SW480 (cell line): ENCODE measurements at places on chromosomes 16 and 17.

DNA sequence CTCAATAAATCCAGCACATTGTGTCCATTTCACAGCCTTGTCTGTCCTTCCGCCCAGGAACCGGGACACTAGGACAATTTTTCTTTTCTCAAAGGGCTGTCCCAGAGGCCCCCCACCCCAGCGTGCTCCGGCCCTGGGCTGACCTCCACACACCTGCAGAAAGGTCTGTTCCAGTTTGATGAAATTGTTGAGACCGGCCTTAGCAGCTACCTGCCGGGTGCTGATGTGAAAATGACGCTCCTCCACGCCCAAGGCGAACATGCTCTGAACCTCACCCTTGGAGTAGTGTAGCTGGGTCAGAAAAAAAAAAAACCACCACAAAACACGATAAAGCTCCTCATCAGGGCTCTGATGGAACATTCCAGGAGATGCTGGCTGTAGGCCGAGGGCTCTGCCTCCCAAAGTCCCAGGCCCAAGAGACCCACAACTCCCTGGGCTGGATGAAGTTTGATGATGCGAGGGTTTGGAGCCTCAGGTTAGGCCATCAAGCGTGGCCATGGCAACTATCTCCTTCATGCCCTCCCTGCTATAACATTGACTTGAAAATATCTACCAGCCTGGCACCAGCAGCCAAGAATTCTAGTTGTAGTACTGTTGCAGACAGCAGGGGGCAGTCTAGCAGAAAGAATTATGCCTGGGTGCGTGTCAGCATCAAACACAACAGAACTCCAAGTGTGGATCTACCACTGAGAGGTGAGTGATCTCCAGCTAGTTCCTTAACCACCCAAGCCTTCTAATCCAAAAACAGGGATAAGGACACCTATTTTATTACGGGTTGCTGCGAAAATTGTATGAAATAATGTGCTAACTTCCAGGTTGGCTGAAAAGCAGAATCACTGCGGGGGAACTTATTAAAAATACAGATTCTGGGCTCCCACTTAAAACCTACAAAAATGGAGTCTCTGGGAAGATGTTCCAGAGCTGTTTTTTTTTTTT is 62.1 kb downstream of the RMI2 start:
- DNase-seq: peak; percentile 49

- DNase-seq: no peak
Measured at GRCh38 chr17:1697681-1698080, 12.5 kb downstream of the TLCD2 start.

- no peak for DNase-seq
Measured at GRCh38 chr16:50671644-50672260, 9.4 kb downstream of the SNX20 start.

DNA sequence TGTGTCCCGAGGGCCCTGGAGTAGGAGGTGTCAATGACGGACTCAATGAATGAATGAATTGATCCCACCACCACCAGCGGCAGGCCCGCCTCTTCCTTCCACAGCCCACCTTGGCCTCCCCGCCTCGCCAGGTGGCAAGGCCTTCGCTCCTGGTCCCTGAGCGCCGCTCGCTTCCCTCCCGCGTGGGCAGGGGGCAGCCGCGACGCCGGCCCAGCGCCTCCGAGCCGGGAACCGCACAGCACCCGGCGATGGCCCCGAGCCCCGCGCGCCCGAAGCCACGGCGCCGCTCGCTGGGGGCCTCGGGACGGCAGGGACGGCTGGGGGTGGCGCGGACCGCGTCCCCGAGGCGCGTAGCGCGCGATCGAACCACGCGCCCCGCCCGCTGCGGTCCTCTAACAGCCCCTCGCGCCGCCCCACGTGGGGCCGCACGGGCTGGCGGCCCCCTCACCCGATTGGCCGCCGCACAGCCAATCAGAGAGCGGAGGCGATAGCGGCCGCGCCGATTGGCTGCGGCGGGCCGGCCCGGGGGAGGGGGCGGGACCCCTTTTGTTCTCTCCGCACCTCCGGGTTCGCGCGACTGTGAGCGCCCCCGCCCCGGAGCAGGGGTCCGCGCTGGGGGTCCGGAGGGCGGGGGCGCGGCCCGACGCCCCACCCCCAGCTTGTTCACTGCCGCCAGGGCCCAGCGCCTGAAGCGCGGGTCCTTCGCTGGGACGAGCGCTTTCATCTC is 31.4 kb downstream of the ACTG1 start:
- DNase-seq: no peak

DNA sequence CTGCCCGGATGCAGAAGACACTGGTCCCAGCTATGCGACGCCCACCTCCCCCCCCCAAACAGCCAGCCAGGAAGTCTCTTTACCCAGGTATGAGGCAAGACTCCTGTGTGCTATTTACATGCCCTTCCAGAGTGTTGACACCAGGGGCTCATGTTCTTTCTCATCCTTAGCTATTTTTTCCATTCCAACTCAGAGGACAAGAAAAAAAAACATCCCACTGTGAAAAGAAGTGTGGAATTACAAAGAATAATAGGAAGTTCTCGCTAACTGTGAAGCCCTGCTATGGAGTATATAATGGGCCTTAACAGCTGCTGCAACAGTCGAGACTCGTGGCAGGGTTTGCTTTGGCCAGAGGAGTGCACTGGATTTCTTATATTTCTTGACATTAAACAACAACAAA is 584.9 kb downstream of the CDH13 start:
- no peak for DNase-seq

DNA sequence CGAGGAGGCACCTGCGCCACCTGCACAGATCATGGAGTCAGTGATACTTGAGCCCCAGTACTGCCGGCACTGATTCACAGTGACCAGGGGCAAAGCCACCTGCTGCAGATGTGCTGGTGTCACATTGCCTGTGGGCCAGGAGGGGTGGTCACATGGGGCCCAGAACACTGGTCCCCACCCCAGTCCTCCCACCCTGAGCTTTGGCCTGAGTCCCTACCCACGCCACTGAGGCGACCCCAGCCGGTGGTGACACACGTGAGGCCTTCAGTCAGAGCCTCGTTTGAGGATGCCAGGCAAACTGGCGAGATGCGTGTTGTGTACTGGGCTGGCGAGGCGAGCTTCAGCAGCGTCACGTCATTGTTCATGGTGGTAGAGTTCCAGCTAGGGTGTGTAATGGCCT is 1.5 kb downstream of the CTRL start:
- no peak for DNase-seq

DNA sequence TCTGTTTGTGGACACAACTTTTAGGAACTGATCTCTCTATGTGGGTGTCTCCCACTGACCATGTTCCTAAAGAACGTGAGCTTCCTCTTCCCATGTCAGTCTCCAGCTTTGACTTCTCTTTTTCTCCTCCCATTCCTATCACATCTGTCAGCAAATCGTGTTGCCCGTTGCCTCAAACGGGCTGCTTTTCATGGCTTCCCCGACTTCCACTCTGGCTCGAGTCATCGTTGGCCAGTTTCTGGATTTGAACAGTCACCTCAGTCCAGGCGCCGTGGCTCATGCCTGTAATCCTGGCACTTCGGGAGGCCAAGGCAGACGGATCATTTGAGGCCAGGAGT is 5.4 kb downstream of the ABCC1 start:
- no peak for DNase-seq

GRCh38 chr17:67283731-67284516 is 38.9 kb upstream of the HELZ start:
- no peak for DNase-seq

DNA sequence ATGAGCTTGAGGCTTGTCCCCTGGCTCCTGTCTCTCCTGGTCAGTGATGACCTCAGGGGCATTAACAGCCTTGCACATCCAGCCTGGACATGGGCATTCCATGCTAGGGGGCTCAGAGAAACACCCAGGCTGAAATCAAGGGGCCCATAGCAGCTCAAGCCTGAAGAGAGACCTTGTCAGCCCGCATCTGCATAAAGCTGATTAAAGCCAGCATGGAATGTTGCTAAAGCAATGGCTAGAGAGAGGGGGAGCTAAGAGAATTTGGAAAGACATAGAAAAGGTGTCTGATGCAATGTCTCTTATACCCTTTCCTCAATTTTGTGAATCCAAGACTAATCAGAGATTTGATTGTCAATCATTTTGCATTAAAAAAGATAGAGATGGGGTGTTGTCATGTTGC is 51.4 kb upstream of the WSCD1 start:
- DNase-seq: no peak

- no peak for DNase-seq
Measured at GRCh38 chr16:337437-337836, 15.1 kb downstream of the AXIN1 start.

DNA sequence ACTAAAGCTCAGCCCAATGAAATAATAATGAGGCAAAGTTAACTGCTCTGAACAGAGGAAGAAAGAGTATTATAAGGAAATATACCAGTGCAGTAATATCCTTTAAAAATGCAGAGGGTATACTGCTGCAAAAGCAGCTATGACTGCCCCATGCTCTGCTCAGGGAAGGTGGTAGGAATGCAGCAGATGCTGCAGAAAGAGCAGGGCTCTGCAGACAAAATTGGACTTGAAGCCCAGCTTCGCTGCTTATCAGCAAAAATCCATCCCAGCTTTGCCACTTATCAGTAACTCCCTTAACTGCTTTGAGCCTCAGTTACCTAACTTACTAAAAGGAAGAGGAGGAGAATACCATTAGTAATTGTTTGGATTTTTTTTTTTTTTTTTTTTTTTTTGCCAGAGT is 533.8 kb upstream of the CDH5 start:
- DNase-seq: no peak

DNA sequence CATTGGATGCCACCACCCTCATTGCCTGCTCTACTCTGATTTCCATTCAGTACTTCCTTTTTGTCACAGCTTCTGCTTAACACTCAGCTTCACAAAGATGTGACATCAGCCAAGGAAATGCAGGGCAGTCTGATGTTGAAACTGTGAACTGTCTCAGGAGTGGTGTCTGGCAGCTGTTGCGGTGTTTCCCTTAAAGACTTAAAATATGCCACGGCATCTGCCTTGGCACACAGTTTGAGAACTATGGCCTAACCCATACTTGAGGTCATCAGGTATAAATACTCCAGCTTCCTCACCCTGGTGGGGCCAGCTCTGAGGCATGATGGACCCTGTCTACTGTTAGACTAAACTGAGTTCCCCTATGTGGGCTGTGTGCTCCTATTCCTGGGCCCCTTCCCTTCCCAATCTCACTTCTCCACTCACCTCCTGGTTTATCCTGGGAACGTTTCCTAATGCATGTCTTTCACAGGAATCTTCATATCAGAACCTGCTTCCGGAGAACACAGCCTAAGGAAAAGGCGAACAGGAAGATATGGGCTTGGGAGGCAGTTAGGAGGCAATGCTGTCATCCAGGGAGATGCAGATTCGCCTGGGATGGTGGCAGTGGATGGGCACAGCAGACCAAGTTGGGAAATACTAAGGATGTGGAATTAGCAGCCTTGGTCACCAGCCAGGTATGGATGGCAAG is 96.5 kb downstream of the WSCD1 start:
- DNase-seq: no peak

DNA sequence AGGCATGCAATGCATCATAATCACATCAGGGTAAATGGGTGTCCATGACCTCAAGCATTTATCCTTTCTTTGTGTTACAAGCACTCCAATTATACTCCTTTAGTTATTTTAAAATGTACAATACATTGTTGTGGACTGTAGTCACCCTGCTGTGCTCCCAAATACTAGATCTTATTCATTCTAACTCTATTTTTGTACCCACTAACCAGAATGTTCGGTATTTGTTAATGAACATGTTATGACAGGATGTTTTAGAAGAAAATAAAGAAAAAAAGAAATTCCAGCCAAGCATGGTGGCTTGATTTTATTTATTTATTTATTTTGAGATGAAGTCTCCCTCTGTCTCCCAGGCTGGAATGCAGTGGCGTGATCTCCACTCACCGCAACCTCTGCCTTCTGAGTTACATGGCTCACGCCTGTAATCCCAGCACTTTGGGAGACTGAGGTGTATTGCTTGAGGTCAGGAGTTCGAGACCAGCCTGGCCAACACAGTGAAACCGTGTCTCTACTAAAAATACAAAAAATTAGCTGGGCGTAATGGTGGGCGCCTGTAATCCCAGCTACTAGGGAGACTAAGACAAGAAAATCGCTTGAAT is 1.8 kb upstream of the NDE1 start:
- no peak for DNase-seq

GRCh38 chr16:30637944-30638343 is 12.8 kb upstream of the PRR14 start:
- peak; percentile 73 for DNase-seq

DNA sequence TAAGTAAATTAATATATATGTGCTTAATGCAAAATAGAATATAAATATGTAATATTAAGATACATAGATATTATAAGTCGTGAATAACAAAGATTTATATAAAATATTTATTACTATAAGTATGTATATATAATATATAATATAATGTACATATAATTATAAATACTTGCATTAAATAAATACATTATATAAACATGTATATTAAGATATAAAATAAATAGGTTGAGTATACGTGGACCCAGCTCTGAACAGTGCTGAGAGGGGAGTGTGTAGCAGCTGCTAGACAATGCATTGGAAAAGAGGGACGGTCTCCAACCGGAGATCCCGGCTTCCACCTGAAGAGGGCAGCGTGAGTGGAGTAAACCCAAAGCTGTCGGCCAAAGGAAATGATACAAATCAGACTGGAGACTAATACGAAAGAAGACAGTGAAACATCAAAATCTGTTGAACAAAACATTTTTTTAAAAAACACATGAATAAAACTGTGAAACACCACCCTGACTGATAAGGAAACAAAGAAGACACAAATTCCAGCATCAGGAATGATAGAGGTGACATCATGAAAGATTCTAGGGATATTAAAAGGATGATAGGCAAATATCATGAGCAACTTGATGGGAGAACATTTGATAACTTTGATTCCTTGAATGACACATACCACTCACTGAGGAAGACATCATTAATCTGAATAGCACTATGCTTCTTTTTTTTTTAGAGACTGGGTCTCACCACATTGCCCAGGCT is 125.4 kb upstream of the CHMP6 start:
- DNase-seq: peak; percentile 40

DNA sequence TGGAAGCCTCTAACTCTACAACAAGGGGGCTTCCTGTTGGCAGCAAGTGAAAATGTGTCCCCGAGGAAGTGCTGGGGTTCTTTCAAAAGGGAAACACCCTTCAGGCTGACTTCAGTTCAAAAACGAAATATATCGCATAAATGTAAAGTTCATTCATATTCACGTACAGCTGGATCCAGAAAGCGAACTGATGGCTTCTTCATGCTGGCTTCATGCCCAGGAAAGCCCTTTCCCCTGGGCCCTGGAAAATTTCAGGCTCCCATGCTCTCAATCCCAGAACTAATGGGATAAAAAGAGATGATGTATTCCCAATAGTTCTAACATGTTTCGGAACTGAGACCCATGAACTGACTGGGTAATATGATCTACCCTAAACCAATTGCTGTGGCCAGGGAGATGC is 104.7 kb upstream of the CDH13 start:
- DNase-seq: no peak
